ENCODE measurements at places on chromosomes 6 and 20.

GRCh38 chr6:87484491-87484890 is 11.7 kb downstream of the SLC35A1 start:
- no peak for DNase-seq

- no peak for DNase-seq
These were observed 23.6 kb downstream of the CYP39A1 start for GRCh38 chr6:46628976-46629375.

DNA sequence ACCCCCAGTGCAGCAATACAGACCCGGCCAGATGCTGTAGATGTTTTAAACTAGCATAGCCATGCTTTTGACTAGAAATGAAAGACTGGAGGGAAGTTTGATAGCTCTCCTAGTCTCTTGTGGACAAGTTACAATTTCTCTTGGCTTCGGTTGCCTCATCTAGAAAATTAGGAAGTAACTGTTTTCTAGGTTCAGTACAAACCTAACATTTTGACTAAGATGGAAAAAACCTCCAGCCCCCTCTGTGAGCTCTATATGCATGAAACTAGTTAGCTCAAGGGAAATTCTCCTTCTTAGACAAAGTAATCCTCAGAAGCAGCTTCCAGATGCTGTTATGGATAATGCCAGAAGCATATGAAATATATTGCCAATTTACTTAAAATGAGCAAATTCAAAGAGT is 86.6 kb downstream of the RNF144B start:
- no peak for DNase-seq

DNA sequence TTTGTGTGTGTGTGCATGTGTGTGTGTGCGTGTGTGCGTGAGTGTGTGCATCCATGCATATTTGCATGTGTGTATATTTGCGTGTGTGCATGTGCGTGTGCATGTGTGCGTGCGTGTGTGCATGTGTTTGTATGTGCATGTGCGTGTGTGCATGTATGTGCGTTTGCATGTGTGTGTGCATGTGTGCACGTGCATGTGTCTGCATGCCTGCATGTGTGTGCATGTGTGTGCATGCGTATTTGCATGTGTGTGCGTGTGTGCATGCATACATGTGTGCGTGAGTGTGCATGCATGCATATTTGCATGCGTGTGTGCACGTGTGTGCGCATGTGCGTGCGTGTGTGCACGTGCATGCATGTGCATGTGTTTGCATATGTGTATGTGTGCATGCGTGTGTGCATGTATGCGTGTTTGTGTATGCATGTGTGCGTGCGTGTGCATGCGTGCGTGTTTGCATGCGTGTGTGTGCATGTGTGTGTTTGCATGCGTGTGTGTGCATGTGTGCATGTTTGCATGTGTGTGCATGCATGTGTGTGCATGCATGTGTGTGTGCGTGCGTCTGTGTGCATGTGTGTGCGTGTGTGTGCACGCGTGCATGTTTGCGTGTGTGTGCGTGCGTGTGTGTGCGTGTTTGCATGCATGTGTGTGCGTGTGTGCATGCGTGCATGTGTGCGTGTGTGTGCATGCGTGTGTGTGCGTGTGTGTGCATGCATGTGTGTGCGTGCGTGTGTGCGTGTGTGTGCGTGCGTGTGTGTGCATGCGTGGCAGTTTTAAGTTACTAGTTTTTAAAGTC is 57.7 kb upstream of the SMOC2 start:
- DNase-seq = no peak

GRCh38 chr6:30490026-30490876 is 942 bp downstream of the HLA-E start:
- peak; percentile 81 for DNase-seq
